NT2/D1 (cell line): ENCODE measurements at places on chromosomes 6 and 20.

DNA sequence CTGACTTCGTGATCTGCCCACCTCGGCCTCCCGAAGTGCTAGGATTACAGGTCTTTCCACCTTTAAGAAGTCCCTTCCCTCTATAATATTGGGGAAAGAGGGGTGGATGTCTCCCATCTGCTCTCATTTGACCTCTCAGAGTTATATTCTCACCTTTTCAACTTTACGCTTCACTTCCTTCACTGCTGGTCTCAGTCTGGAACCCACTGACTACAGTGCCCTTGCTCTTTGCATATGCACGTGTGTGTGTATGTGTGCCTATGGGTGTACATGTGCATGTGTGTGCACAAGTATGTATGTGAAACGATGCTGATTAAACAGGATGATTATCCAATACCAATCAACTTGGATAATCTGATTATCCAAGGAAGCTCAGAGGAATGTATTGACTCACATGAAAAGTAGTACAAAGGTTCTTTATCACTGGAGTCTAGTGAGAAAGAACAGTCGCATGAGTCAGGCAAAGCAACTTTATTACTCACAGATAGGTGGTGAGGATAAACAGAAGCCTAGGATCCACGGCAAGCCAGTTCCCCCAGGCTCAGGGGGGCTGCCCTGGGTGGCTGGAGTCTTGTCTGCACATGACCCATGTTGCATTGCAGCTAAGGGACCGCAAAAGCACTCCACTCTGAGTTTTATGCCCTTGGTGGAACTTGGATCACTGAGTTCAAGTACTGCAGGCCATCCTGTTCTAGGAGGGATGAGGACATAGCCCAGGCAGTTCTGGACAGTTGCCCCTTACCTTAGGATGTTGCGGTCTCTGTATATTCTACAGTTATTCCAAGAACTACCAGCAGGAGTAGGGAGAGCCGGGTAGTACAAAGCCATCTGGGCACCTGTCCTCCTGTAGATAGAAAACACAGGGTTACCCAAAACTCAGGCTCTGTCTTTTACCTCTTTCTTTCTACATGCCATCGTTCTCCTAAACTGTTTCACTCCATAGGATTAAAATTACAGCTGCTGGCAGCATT is 50.9 kb downstream of the SNRNP48 start:
- no peak for DNase-seq

DNA sequence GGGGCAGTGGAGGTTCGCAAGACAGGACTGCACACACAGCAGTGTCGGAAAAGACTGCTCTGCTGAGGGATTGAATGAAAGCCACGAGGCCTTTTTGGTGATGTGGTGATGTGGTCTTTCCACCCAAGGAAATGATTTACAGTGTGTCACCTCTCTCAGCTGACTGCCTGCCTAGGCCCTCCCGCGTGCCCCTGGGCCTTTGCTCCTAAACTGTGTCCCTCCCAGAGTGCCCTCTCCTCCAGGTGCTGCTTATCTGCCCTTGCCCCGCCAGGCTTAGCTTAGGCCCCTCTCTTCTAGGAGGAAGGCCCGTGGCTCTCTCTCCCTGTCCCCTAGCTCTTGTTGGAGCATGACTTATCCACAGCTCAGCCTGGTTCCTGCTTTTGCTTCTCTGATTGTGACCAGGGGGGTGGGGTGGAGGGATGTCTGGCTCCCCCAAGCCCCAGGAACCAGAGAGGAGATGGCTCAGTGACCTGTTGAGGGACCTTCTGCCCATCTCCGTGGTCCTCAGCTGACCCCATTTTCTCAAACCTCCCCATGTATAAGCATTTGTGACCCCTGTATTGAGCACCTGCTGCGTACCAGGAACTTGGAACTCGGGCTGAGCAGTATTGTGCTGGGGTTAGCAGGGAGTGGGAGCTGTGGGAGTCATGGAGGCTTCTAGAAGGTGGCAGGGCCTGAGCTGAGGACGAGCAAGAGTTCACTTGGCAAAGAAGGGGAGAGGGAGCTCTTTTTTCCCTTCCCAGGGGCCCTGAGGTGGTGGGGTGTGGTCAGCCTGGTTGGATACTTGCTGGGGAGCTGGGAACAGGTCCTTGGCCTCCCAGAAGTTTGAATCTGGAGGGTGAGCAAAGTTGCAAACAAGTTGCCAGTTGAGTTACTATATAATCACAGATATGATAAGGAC is 2.2 kb downstream of the SRC start:
- no peak for DNase-seq

DNA sequence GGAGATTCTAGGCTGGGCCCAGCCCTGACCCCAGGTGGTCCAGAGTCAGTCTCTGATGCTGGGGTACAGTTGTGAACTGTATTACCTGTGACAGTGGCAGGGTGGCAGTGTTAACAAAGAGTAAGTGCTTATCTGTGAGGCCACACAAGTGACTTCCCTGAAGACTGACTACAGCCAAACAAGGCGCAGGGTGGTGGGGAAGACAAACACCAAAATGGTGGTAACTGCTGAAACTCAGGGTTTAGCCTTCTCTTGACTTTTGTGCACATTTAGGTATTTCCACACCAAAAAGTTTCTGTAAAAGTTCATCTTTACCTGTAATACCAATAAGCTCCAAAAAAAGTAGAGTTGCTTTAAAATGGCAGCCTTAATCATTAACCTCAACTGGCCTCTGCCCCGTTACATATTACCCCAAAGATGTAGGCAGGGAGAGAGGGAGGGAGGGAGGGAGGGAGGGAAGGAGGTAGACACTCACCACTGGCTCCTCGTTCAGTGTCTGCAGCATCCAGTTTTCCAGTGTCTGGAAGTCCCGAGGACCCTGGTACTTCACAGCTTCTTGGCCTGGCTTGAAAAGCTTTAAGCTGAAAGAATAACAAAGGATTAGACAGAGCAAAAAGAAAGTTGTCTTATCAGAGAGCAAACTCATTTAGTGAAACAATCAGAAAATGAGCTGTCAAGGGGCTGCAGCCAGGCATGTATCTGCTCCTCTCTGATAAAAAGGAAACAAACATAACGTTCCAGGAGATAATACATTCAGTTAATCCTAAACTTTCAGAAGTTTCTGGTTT is 11.3 kb downstream of the TXNDC5 start:
- no peak for DNase-seq

GRCh38 chr6:2688401-2689064 is 62.2 kb downstream of the MYLK4 start:
- no peak for DNase-seq

- no peak for DNase-seq
These were observed 14.0 kb downstream of the APMAP start for GRCh38 chr20:24978513-24978912.

DNA sequence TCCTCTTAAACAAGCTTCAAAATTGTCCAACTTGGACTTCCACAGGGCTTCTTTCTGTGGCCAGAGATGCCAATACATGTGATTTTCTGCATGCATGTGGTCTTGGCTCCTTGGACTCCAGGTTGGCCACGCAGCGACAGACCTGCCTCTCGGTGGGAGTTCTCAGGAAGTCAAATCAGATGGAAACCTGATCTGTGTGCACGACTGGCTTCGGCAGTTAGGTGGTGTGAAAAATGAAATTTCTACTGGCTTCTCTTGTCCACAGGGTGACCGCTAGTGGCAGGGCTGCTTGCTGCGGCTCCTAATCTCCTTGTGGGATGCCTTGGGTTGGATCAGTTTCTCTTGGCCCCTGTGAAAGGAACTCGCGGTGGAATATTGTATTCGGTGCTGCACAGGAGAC is 57.3 kb downstream of the PHACTR3 start:
- no peak for DNase-seq

GRCh38 chr20:19212821-19213502 is 520 bp downstream of the SLC24A3 start:
- DNase-seq = no peak

DNA sequence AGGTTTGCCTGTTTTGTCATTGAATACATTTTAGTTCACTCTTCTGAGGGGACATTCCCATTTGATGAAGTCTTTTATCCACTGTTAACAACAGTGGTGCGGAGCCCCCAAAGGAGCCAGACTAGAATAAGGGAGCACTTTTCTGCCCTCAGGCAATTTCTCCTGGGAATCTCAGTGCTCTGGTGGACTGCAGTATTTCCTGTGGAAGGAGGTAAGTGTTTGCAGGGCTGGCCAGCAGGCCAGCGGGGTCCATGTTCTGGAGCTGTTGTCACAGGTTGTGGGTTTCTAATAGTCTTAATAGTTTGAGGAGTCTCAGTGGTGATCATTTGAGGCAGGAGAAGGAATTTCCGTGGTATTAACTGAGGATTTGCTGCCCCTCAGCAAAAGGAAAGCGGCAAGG is 83.5 kb downstream of the ASXL1 start:
- no peak for DNase-seq
